ENCODE measurements at places on chromosomes 6 and 20.

DNA sequence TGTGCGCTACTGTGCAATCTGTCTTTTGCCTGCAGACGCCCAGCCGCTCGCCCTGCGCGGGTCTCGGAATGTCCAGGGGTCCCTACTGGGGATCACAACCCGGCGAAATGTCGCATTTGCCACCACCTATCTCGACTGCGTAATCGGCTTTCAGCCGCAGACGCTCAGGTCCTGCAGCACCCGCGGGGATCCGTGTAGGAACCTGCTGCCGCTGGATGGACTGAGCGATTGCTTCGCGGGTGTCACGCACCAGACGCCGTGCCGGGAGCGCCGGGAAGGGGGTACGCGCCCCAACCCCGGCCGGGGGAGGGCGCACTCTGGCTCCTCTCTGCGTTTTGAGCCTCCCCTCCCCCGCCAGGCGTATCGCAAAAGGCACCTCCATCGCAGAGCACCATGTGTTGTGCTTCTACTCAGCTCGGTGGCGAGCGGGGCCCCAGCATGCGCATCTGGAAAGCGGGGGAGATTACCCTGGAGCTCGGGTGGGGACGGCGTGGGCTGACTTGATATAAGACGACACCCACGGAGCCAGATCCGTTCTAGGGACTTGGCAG is 747 bp upstream of the PTPRA start:
- DNase-seq, result peak; percentile 66

- peak; percentile 47 for DNase-seq
Observed at GRCh38 chr6:151452750-151453427, 963 bp upstream of the RMND1 start.

GRCh38 chr6:11492464-11493290 is 44.9 kb upstream of the TMEM170B start:
- DNase-seq, result peak; percentile 36

GRCh38 chr20:49594931-49595315 is 27.0 kb upstream of the PTGIS start:
- DNase-seq, result no peak

DNA sequence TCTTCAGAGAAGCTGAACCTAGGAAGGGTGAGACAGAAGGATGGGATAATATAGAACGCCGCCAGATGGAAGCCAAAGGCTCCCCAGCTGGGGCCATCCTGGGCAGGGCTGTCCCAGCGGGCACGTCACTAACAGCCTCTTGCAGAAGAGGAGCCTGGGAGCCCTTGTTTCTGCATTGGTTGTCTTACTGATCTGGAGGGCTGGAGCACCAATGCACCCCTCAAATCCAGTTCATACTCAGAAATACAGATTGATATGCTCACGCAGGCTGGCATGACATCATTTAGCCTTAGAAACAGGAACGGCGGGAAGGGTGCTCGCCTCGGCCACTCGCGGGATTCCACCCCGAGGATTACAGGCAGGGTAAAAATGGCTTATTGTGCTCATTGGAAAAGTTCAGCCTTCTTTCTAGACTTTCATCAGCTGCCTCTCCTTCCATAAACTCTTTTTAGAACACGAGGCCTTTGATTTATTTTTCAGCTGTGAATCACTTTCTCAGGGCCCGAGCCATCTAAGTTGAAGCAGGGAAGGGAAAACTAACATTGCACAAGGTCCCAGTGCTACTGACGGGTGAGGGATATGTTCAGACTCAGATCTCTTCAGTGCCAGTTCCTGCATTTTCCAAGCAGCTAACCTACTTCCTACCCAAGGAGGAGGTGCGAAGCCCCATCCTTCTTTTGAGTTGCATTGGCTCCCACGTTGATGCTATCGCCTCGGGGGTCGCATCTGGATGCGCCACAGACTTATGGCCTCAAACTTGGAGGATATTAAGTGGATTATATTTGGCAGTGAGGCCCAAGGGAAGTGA is 82.3 kb downstream of the GMPR start:
- DNase-seq, result peak; percentile 68

- no peak for DNase-seq
Observed at GRCh38 chr20:24662752-24663365, 193.4 kb downstream of the SYNDIG1 start.

GRCh38 chr6:67412035-67412434 is 1223.0 kb upstream of the ADGRB3 start:
- DNase-seq, result no peak

GRCh38 chr6:15768999-15769398 is 106.2 kb upstream of the DTNBP1 start:
- no peak for DNase-seq

- no peak for DNase-seq
Observed at GRCh38 chr6:110563711-110564110, 87.3 kb upstream of the SLC22A16 start.

- DNase-seq, result no peak
Observed at GRCh38 chr6:5531853-5532375, 270.6 kb downstream of the FARS2 start.

- no peak for DNase-seq
Observed at GRCh38 chr20:50364542-50364941, 145.6 kb upstream of the PTPN1 start.

DNA sequence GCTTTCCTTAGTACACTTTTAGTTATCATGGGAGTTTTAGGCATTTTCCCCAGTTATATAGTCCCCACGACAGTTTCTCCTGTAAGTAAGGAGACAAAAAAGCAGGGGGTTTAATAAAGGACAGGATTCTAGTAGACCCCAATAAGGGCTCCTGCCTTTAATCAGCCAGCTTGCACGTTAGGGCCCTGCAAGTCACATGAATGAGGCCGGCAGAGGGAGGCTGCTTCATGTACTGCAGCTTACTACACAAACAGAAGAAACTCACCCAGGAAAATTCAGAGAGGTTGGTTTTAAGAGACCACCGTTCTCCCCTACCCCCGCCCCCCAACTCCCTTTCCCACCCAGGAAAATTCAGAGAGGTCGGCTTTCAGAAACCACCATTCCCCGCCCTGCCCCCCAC is 229.7 kb upstream of the MOCS1 start:
- DNase-seq, result no peak

GRCh38 chr6:143234734-143235133 is 174.0 kb downstream of the AIG1 start:
- DNase-seq, result no peak

GRCh38 chr20:2900845-2901592 is 27.7 kb downstream of the PTPRA start:
- DNase-seq, result no peak

- no peak for DNase-seq
Observed at GRCh38 chr20:1388741-1389483, 3.9 kb downstream of the FKBP1A start.

GRCh38 chr6:157019733-157020132 is 242.6 kb downstream of the ARID1B start:
- DNase-seq, result peak; percentile 57

DNA sequence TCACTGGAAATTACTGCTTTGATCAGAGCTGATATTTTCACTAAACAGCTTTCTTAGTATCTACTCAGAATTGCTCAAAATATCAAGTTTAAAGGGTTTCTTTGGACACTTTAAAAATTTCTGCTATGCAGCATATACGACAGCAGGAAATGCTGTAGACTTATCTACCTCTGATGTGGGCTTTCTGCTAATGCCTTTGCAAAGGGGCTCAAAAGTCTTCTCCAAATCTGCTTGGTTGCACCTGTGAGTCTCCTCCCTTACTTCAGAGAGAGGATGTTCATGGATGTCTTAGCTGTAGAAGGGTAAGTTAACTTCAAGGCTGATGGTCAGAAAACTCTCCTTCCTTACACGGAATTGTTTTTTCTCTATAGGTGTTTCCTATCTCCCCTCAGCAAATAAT is 19.9 kb upstream of the NUS1 start:
- no peak for DNase-seq

DNA sequence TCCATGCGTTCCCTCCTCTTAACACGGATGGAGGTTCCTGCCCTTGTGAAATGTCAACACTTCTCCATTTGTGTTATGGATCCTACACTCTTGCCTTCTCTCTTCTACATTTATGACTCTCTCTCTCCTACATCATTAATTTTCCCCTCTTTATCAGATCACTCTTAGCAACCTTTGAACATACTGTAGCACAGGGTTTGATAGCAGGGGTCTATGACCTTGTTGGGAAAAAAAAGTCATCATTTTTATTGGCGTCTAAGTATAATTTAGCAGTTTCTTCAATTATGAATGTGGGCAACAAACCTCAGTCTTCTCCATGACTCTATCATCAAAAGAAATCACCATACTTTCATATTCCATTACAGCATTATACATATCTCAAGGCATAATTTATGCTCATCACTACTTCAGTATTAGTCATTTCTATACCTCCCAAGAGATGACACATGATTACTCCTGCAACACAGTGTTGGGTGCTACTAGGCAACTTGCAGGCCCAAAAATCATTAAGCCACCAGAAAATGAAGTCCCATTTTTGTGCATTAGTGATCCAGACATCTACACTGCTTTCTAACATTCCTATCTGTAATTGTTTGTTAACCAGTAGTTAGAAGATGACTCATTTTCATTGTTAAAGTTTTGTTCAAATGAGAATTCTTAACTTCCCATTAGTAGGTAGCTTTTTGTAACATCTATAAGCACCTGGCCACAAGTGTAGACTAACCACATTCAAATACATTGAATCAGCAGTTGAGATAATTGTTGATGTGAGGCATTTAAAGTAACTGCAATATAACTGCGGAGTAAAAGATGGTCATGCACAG is 9.5 kb downstream of the CYP39A1 start:
- DNase-seq, result no peak

DNA sequence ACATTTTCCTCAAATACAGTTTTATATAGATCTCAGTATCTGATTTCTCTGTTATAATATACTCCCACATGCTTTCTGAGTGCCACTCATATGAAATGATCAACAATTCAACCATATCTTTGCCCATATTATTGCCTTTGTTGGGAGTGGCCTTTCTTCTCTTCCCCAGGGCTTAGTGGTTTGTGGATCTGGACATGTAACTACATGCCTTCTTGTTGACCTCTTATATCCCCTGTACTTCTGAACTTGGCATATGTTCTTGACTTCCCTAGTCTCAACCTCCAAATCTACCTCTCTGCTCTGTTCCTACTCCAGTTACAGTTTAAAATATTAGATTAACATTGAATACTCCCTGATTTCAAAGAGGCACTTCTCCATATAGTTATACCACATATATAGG is 34.3 kb upstream of the PRIM2 start:
- DNase-seq, result peak; percentile 13

GRCh38 chr6:31270788-31271640 is 878 bp downstream of the HLA-C start:
- peak; percentile 48 for DNase-seq

DNA sequence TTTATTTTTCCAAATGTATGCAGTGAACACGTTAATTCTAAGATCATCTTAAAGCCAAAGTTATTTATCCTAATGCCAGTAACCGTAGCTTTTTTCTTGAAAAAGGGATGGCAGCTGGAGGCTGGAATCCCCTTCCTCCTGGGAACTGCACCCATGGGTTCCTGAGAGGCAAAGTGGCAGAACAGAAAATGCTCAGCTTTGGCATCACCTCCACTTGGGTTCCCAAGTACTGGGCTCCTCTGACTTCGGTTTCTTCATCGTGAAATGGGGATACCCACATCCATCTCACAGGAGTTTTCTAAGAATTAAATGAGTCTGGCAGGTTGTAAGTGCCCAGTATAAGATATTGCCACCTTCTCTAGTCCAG is 6.2 kb upstream of the DDX43 start:
- no peak for DNase-seq

GRCh38 chr6:170295510-170296422 is 4.9 kb upstream of the DLL1 start:
- DNase-seq, result no peak

GRCh38 chr6:41561416-41561815 is 15.2 kb downstream of the FOXP4 start:
- no peak for DNase-seq

GRCh38 chr6:75563032-75563431 is 38.6 kb upstream of the SENP6 start:
- peak; percentile 66 for DNase-seq

DNA sequence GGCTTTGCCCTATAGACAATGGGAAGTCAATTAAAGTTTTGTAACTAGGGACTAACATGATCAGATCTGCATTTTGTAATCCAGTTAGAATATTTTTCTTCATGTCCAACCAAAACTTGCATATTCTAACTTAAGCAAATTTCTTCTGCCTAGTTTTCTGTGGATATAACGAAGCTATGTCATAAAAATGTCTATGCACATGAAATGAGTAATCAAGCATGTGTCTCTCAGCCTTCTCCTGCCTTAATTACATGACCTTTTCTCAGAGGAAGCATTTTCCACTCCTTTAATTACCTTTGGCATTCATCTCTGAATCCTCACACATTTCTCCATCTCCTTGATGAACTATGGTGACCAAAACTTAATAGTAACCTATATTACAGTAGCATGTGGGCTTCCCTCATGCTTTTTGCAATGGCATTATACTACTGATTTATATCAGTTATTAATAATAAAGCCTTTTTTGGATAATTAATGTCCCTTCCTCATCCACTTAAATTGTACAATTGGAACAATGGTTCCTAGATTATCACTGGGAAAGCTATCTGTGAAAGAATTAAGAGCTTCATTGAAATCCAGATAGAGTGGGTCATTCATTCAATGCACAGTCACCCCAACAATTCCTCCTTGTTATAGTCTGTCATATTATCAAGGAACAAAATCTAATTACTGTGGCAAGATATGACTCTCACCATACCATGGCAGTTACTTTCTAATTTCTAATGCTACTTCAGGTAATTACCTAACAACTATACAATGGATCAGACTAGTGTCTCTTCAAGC is 19.1 kb upstream of the FBXO9 start:
- DNase-seq, result no peak

DNA sequence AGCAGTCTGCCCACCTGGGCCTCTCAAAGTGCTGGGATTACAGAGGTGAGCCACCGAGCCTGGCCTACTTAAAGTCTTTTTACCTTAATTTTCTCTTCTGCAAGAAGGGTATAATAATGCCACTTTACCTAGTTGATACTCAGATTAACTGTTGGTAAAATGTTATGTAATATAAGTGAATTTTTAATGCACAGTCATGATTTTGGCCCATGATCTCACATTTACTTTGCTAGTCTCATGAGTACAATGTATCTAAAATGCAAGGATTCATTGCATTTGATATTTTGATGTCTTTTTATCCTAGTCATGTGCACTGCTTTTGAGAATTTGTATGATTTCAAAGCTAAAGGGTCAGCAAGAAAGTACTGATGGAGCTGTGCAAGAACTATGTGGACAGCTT is 13.1 kb downstream of the DNAH8 start:
- DNase-seq, result no peak

GRCh38 chr6:138464085-138464484 is 35.2 kb downstream of the NHSL1 start:
- no peak for DNase-seq

GRCh38 chr6:138925806-138926205 is 62.2 kb downstream of the REPS1 start:
- no peak for DNase-seq

Measured in choroid plexus epithelial cell (primary cell).